ENCODE measurements at places on chromosomes 1 and 21.
A peak's percentile ranks its signal among the peaks of the same experiment; 100 is the strongest.

- no peak for DNase-seq
These were observed 507 bp downstream of the AK5 start for GRCh38 chr1:77282187-77282865.

- DNase-seq, result peak; percentile 75
These were observed 66.7 kb downstream of the COL18A1 start for GRCh38 chr21:45471525-45472221.

DNA sequence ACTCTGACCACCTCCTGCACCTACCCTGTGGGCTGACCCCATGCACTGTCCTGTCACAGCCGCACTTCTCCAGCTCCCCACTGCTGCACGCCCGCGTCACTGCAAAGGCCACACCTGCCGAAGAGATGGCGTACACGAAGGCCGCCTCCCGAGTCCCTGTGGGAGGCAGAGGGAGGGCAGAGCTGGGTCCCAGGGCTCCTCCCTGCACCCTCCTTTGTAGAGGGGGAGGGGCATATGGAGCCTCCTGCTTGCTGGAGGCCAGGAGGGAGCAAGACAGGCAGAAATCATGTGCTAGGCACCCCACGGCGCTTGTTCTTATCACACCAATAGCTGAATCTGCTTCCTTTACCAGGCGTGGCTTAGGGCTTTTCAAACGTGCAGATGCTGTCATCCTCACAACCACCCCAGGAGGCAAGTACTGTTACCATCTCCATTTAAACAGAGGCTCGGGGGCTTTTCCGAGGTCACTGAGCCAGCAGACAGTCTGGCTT, 21.4 kb downstream of the WNT4 start:
- peak; percentile 21 for DNase-seq

GRCh38 chr1:41341365-41341683, 19.9 kb upstream of the FOXO6 start:
- no peak for DNase-seq

All from heart left ventricle (tissue), 16 donors.